ENCODE measurements at places on chromosomes 3 and 15.

DNA sequence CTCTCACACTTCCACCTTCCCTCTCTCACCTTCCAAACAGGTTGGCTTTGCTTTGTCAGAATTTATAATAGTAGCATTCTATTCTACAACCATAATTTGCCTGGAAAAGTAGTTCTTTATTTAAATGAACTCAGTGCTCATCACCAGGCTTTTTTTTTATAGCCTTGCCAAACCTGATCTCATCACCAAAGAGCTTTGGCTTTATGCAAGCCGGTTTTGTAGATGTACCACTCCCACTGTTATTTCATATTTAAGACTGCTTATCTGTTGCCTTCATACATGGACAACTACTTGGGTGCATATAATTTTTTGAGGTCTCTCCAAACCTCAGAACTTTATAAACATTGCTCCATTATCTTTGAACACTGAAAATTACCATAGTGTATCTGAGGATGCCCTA lies 246.1 kb upstream of the PPP2R3A start:
- no peak for DNase-seq

DNA sequence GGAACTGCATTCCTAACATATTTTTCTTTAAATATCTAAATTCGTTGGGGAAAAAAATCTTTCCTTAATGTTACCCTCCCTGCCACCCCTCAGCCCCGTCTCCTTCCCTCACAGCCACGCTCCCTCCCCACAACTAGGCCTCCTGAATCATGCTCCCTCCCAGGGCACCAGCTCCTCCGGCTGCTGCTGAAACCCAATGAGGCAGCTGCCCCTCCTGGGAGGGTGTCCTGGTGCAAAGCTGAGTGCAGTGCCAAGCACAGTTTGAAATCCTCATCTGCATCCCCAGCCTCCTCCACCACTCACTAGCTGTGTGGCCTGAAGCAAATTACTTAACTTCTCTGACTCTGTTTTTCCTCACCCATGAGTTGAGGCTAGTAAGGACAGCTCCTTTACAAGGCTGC lies 2.7 kb upstream of the NR2E3 start:
- no peak for DNase-seq

- DNase-seq, result no peak
These were observed 70.1 kb upstream of the MBNL1 start for GRCh38 chr3:152198665-152199064.

- no peak for DNase-seq
These were observed 6.2 kb upstream of the ZNF148 start for GRCh38 chr3:125381314-125381713.

DNA sequence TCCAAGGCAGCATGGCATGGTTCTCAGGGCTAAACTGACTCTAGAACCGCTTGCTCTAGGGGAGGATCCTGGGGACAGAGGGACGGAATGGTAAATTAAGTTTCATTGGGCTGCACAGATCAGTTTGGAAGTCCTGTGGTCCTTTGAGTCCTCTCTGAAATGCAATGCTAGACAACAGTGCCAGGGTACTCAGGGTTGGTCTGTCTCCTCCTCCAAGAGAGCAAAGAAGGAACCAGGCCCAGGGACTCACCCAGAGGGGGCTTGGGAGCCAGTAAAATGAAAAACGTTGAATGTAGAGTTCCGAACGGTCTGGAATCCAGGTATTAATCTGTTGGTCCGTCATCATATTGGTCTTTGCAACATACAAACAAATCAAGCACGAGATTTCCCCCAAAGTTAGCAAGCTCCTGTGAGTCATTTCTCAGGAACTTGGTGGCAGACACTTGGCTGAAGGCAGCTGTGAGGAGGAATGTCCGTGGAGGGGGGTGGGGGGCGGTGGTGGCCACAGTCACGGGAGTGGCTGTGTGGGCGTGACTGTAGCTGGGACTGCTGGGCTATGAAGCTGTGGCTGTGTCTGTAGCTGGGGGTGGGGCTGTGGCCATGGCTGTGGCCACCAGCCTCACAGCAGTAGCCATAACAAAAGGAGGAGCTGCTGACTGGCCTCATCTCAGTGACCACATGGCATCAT lies 361.0 kb downstream of the SHQ1 start:
- no peak for DNase-seq

- no peak for DNase-seq
These were observed 89.0 kb downstream of the DHX36 start for GRCh38 chr3:154235330-154235729.

DNA sequence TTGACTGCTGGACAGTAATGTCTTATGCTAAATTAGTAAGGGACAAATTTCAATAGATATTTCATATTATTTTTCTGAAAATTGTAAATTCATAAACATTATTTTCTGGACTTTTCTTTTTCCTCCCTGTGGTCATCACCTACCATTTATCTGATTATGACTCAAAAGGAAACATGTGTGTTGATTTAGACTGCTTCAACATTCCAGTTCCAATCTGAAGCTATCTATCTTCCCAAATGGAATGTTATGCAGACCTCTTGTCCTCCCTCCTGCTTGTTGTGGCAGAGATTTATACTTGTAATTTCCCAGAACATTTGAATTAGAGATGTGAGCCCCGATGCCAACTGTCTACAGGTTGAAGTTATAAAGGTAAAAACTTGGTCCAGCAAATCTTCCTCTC lies 803.4 kb downstream of the TUSC7 start:
- DNase-seq, result no peak

- DNase-seq, result no peak
These were observed 439.4 kb downstream of the C3orf38 start for GRCh38 chr3:88589138-88589537.

GRCh38 chr3:59388555-59389270 lies 338.9 kb upstream of the CFAP20DC start:
- no peak for DNase-seq

DNA sequence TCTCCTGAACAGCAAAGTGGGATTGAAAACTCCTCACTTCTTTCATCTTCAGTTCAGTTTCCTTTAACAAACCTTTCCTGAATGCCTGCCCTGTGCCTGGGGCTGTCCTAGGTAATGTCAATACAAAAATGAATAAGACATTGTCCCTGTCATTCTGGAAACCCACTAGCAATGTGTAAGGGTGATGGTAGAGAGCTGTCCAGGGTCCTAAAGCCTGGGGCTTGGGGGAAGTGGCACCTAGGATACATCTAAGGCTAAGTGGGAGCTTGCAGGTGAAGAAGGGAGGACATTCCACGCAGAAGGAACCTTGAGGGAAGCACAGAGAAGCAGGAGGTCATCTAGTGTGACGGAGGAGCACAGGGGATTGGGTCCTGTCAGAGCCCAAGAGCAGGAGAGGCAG lies 212.7 kb upstream of the PPP2R3A start:
- no peak for DNase-seq

- DNase-seq, result no peak
These were observed 26.5 kb downstream of the DUOX2 start for GRCh38 chr15:45087513-45087912.

GRCh38 chr3:76063019-76063418 lies 277.7 kb upstream of the ZNF717 start:
- no peak for DNase-seq

- DNase-seq, result no peak
These were observed 78.5 kb upstream of the CHD2 start for GRCh38 chr15:92821491-92822116.

GRCh38 chr3:100880072-100880471 lies 113.1 kb downstream of the ABI3BP start:
- no peak for DNase-seq

GRCh38 chr15:41258750-41259471 lies 27.8 kb downstream of the CHP1 start:
- DNase-seq, result no peak

DNA sequence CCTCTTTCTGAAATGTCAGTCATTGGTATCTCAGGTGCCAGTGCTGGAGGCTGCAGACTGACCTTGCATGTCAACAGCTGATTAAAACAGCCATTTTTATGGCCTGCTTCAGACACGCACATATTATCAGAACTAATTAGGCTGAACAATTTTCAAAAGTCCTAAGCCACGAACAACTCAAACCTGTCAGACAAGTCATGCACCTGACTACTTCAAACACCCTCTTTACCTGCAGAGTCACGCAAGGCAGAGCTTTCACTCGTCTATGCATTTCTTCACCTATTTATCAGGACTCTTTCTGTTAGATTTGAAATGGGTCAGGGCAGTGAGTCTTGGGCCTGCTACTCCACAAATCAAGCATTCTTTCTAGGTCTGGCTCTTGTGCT lies 26.7 kb downstream of the CLK3 start:
- DNase-seq, result no peak

All from NCI-H2171 (cell line).